ENCODE measurements at places on chromosomes 13 and 19.

GRCh38 chr19:45179892-45180370, 1.3 kb downstream of the BLOC1S3 start:
- no peak for DNase-seq

DNA sequence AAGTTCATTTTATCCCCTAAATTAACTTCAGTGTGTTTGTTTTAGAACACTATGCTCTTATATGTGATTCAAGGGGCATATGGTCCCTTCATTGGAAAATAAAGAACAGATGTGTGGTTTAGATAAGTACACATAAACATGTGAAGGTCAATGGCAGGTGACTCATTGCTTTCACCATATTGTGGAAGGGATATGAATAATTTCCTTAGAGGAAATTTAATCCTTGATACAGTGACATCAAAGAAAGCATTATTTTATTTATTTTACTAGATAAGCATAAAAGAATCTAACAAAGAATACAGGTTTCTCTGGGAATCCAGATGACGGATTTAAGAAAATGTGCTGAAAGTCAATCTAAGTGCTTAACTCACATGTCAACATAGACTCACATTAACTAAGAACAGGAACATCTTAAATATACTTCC, 373.5 kb downstream of the KCTD12 start:
- no peak for DNase-seq

DNA sequence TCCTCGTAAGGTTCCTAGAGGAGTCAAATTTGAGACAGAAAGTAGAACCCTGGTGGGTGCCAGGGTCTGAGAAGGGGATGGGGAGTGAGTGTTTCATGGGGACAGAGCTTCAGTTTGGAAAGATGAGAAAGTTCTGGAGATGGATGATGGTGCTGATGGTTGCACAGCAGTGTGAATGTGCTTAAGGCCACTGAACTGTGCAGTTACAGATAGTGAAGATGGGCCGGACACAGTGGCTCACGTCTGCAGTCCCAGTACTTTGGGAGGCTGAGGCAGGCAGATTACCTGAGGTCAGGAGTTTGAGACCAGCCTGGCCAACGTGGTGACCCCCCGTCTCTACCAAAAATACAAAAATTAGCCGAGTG, 917 bp downstream of the SPC24 start:
- no peak for DNase-seq

- no peak for DNase-seq
Observed at GRCh38 chr19:31391518-31391917, 42.3 kb upstream of the TSHZ3 start.

- no peak for DNase-seq
Observed at GRCh38 chr19:49684251-49684982, 5.0 kb upstream of the ADM5 start.

GRCh38 chr19:39539165-39539517, 820 bp downstream of the EID2 start:
- no peak for DNase-seq

DNA sequence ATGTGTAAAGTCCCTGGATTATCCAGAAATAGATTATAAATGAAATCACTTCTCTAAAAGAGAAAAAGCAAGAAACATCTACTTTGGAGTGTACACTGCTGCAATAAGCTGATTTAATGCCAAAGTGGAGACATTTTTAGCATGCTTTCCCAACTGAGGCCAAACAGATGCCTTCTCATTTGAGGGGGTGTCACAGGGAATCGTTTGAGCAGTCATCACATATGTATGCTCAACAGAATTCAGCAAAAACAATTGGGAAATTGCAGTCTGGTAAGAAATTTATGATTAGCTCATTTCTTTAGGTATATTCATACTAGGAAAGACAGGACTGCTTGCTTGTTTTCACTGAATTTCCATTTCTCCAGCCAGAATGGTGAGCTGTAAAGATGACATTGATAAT, 27.3 kb upstream of the TPP2 start:
- DNase-seq, result no peak

DNA sequence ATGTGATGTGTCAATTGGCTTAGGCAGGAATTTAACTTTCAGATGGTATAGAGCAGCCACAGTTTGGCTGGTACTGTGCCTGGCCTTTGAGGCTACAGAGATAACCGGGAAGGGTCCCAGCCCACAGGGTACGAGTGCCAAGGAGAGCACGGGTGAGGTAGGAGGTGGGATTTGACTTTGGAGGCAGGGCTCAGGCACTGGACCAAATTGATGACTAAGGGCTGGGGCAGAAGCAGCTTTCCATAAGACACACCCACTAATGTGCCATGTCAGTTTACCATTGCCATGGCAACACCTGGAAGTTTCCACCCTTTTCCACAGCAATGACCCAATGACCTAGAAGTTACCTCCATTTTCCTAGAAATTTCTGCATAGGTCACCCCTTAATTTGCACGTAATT, 466.2 kb downstream of the TSHZ3 start:
- DNase-seq, result no peak

GRCh38 chr19:28446511-28446910, 766.4 kb downstream of the UQCRFS1 start:
- no peak for DNase-seq

DNA sequence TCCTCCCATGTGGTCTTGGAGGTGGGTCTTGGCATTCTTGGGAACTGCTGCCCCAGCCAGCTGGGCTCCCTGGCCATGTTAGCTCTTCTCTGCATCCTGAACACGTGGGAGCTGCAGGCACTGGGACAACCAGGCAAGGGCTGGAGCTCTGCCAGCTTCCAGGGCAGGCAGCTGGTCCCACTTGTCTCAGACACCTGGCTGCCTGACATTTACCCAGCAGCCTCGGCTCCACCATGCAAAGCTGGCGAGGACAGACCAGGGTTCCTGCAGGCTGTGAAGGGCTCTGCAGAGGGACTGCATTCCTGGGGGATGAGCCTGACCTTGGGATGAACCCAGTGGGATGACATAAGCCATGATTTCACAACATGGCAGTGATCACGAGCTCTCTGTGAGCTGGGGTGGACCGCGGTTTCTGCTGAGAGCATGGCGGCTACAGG, 99.0 kb upstream of the TSHZ3 start:
- DNase-seq, result no peak

DNA sequence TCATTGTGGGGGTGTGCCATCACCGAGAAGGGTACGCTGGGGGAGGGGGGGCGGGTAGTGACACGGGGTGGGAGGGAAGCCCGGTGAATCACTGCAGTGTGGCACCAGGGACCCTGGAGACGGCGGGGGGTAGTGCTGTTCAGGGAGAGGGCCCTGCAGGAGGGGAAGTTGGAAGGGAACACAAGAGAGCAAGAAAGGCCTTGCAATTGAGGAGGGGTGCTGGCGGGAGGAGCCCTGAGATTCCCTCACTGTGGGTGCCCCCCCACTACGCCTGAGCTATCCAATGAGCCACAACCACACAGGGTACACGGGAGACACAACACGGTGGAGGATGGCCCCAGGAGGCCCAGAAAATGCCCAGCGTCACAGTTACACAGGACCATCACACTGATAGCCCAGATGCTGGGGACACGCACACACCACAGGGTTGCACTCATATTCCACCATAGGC, 516 bp upstream of the ATP1A3 start:
- DNase-seq, result no peak

DNA sequence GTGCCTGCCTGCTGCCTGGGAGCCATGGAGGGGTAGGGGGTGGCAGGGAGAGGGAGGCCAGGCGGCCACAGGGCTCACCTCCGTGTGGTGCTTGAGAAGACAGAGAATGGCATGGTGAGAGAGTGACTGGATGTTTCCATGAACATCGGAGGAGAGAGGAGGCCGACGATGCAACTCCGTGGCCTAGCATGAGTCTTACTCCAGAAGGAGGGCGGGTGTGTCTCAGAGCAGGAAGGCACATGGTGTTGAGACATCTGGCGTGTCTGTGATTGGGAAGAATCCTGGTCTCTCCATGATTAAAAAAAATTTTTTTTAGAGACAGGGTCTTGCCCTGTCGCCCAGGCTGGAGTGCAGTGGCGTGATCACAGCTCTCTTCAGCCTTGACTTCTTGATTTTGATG, 5.1 kb downstream of the IRGC start:
- DNase-seq, result no peak

DNA sequence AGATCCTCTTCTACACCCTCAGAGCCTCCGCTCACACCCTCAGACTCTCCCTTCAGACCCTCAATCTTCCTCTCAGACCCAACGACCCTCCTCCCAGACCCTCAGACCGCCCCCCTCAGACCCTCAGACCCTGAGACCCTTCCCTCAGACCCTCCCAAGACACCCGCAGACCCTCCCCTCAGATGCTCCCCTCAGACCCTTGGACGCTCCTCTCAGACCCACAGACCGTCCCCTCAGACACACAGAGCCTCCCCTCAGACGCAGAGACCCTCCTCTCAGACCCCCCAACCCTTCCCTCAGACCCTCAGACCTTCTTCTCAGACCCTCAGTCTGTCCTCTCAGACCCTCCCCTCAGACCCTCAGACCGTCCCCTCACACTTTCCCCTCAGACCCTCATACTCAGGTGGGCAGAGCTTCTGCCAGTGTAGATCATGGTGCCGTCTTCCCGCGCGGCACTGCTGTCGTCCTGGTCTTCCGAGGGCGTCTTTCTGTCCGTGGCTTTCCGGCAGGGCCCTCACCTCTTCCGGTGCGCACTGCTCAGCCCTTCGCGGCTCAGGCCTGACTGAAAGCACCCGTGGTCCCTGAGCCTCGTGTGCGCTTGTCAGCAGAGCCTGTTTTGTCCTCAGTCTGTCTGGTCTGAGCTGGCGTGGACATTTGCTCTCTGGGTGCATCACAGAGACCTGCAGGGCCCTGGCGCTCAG, 18.9 kb upstream of the TFDP1 start:
- peak; percentile 59 for DNase-seq

GRCh38 chr13:73074014-73074413, 15.2 kb downstream of the KLF5 start:
- DNase-seq, result no peak

- no peak for DNase-seq
Observed at GRCh38 chr19:7792281-7792680, 29.2 kb downstream of the CLEC4M start.

DNA sequence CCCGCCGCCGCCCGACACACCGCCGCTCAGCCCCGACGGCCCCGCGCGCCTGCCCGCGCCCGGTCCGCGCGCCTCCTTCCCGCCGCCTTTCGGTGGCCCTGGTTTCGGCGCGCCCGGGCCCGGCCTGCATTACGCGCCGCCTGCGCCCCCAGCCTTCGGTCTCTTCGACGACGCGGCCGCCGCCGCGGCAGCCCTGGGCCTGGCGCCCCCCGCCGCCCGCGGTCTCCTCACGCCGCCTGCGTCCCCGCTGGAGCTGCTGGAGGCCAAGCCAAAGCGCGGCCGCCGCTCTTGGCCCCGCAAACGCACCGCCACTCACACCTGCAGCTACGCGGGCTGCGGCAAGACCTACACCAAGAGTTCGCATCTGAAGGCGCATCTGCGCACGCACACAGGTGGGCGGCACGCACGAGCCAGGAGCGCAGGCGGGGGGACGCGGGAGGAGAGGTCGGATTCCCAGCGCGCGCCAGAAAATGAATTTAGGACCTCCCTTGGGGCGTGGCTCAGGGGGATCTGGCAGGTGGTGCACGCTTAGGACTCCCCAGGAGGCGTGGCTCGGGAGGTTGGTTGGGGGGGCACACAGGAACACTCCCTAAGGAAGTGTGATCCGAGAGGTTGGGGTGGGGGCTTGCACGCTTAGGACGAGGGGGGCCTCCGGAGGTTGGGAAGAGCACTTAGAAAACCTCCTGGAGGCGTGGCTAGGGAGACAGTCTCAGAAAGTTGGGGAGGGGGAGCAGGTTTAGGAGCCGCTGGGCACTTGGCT, 1.2 kb downstream of the KLF2 start:
- peak; percentile 89 for DNase-seq

- no peak for DNase-seq
Observed at GRCh38 chr13:112210371-112210770, 143.4 kb downstream of the SOX1 start.

- DNase-seq, result no peak
Observed at GRCh38 chr13:72570019-72570418, 157.4 kb downstream of the MZT1 start.

- DNase-seq, result no peak
Observed at GRCh38 chr13:60655256-60655655, 258.2 kb downstream of the TDRD3 start.

DNA sequence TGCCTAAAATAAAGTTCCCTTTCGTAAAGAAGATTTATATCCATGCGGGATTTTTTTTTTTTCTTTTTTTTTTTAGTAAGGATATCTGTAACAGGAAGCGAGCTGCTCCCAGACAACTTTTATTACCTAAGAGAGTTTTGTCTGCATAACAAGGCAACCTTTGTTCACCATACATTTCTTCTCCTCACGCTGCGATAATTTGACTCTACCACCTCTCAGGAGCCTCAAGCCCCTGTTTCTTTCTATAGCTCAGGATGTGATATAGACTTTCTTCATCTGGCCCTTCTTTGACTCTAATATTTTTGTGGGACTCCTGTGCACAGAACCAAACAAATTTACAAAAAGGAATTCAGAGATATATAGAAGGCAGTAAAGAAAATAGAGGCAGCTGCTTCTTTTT, 1053.7 kb upstream of the SPRY2 start:
- DNase-seq, result no peak

DNA sequence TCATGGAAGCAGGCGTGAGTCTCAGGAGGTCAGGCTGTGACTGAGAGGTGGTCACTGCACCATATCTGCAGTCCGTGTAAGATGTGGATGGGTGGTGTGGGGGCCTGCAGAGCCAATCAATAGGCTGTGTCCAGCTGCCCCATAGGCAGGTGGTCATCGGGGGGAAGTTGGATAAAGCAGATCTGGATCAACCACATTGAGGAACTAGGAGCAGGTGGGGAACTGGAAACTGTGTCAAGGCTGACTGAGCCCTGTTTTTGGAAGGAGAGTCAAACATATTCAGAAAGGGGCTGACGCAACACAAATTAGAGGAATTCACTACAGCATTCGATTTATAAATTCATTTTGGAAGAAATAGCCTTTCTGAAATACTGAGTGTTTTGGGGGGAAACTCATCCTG, 15.0 kb downstream of the CLEC4M start:
- no peak for DNase-seq

- no peak for DNase-seq
Observed at GRCh38 chr19:3045885-3046697, 16.2 kb downstream of the TLE5 start.

DNA sequence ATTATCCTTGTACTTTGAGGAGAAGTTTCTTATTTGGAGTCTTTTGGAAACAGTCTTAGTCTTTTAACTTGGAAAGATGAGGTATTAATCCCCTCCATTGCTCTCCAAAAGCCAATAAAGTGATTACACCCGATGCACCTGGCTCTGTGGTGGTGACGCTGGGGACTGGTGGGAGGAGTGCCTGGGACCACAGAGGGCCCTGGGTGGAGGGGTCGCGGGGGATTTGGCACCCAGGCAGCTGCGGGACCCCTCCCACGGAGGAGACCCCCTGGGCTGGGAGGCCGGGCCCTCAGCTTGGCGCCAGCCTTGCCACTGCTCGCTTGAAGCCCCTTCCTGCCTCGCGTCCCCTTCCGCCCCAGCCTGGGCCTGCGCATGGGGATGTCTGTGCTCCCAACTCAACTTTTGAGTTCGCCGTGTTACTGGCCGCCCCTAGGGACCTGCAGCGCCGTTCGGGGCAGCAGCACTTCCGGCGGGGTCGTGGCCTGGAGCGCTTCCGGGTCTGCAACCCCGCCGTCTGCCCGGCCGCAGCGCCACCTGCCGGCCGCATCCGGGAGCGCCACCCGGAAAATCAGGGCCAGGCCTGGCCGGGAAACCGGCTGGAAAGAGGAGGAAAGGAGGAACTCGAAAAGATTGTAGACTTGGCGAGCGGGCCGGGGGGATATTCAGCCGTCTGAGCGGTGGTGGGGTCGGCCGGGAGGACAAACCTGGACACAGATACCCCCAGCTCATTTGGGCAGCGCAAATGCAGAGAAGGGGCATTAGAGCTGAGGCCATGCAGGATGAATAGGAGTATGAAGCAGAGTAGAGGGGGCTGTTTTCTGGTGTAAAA, 8.4 kb downstream of the PEAK3 start:
- DNase-seq, result peak; percentile 96
